ENCODE measurements at places on chromosomes 3 and 15. TPM values are rescaled to one million over a fixed set of nuclear protein-coding genes. Genes with fewer than 3 reads are reported as not detected.

The TERB2 gene
- total RNA-seq: not detected

- DNase-seq: peak; percentile 71
Measured at GRCh38 chr3:196274585-196274984, 12.9 kb downstream of the PCYT1A start.

The P2RY12 gene
- total RNA-seq: not detected

- no peak for DNase-seq
Measured at GRCh38 chr3:99602183-99602582, 36.2 kb upstream of the COL8A1 start.

- no peak for DNase-seq
Measured at GRCh38 chr3:167884481-167884880, 149.0 kb downstream of the SERPINI1 start.

The ACKR4 gene
- total RNA-seq: not detected

DNA sequence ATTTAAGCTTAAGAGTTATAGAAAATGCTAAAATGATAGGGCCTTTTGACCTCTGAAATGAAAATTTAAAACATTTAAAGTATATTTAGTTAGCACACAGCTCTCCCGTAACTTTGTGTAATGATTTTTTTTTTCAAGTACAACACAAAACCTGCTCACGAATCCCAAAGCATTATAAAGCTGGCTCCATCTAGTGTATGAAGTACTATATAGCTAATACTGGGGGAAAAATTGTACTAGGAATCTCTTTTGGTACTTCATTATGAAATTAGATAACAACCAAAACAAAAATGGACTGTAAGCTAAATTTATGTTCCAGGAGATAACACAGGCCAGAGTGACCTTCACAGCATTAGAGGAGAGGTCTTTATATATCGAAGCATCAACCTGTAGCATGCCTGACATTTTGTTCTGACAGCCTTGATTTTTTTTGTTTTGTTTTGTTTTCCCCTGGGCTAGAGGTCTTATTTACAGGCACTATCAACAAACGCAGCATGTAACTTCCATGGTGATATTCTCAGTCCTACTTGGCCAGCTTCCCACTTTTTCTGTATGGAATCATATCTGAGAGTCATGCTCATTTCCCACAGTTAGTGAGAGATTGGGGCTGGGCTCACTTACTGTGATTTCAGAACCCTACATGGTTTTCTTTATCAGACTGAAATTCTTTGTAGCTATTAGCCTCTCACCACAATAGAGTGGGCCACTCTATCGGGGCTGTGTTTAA, 116.3 kb downstream of the MITF start:
- no peak for DNase-seq

- DNase-seq: no peak
Measured at GRCh38 chr3:1228289-1228688, 135.5 kb downstream of the CNTN6 start.

DNA sequence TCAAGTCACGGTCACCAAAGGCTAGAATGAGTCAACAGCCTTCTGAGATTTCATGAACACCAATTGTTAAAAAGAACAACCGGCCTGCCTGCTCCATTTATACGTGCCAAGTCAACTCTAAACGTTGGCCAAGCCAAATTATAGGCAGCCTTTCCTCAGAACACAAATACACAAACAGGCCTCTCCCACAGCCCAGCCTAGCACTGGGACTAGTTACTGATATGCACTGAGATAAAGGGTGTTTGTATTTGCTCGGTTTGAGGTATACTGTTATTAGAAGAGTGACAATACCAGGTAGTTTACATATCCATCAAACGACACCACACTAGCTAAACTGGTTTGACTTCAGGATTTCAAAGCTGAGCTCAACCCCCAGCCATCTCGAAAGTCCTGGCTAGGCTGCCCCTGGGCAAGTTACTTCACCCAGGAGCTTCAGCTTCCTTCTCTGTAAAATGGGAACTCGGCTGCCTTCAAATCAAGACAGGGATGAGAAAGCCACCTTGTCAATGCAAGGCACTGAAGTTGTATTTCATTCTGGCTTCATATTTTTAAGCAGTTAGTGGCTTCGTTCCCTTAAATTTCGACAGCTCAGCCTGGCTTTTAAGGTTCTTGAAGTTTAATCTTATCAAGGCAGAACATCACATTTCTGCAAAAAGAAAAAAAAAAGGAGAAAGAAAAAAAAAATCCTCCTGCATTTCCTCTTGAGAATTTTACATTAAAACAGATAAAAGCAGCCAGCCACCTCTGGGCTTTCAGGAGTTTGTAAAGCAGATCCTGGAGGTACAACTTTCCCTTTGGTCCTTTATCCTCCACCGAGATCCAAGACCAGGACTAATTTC, 4.0 kb downstream of the TLE3 start:
- no peak for DNase-seq

DNA sequence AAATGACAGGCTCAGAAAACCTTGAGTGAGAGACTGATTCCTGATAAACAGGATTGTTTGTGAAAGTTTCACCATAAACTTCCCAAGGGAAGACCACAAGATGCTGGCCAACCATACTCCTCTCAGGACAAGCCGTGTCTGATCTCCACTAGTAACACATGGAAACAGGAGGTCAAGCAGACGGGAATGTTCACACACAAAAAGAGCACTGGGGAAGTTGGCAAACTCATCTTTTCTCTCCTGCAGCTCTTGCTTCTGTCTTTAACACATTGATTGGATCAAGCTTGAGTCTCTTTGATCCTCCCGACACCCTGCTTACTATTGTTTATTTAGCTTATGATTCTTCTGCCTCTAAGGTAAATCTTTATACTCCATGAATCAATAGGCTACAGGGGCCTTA, 713.5 kb downstream of the PDCD6IP start:
- DNase-seq: no peak

DNA sequence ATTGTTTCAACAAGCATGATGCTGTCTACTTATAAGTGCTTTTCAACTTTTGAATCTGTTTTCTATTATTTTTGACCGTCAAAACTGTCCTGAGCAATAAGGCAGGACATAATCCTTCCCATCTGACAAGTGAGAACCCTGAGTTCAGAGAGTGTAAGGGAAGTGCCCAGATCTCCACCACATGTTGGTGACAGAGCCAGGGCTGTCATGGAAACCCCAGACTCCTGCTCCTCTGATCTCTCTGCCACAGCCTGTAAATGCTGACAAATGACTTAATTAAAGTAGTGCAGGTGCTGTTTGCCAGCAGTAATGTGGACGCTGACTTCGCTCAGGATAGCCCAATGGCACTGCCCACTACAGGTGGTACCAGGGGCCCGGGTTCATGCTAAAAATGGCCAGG, 40.3 kb downstream of the SPSB4 start:
- no peak for DNase-seq

DNA sequence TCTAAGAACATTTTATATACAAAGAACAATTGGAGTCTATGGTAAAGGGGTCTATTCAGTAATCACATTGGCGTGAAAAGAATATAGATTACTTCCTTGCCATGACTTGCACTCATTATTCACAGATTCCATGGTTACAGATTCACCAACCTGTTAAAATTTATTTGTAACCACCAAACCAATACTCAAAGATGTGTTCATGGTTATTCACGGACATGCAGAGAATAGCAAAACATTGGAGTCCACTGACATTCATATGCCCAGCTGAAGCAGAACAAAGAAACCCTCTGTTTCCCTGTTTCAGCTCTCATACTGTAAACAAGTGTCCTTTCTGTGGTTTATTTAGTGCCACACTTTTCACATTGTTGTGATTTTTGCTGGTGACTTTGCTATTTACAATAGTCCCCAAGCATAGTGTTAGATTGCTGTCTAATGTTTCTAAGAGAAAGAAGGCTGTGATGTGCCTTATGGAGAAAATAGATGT, 185.8 kb upstream of the TTC14 start:
- no peak for DNase-seq

DNA sequence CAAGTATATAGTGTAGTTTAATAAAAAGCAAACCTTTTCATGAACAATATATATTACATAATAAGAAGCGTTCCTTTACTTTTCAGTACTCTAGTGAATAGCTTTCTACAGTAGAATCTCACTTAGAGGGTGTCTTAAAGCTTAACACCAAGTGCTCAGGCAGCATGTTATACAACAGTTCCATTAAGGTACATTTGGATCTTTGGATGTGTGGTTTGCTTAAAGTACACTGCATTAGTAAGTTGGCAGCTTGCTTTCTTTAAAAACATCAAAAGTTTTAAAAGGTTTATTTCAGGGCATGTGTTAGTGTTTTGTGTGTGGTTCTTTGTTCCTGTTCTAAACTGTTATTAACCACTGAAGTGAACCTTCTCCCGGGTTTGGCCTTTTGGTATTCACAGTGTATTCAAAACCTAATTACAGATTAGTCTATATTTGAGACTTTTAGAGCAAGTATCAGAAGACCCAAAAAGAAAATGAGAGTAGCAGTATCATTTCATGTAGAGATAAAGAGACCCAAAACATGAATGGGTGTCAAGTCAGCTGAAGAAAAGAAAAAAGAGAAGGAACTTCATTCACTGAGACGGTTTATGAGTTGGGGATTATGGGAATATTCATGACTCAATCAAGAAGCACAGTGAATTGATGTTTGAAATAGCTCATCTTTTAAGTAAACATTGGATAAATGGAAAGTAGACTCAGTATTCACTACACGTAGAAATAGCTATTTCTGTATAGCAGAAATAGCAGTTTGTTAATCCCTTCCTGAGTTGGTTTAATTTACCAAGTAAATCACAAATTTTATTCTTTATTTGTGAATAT, 93.9 kb downstream of the OPA1 start:
- no peak for DNase-seq

- DNase-seq: no peak
Measured at GRCh38 chr3:139607257-139608107, 67.9 kb upstream of the RBP1 start.

GRCh38 chr3:44914936-44915335, 40.5 kb downstream of the TGM4 start:
- DNase-seq: no peak

DNA sequence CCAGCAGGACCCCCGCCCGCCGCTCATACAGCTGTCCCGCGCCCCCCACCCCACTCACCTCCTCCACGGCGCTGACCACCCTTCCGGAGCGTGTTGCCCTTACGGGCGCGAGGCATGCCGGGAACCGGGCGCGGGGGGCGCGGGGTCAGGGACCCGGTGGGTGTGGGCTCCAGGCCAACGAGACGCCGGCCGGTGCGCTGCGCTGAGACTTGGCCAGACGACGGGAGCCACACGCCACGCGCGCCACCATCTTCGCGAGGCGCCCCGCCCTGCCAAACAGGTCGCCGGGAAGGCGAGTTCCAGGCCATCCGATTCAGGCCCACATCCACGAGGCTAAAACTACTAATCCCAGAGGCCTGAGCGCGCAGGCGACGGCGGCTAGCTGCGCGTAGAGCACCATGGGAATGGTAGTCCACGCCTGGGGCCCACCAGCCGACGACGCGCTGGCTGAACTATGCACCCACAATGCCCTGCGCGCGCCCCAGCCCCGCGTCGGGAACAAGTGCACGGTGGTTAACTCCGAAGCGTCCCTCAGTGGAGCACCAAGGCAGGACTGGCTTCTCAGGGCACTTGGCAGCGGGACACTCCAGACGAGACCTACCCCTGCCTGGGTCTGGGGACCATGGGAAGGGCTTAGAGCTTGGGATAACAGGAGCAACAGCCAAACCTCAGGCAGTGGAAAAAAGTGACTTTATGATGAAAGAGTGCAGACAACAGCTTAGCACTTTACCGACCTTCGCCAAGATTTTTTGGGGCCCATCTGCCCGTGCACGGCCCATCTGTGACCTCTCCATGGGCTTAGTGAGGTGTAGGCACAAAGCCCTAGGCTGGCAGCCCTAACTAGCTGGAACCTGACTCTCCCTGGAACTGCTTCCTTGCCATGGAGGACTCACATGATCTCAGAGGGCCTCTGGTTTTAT, at the start of gene IFRD2:
IFRD2 (minus strand) TSS at position 271 of the 920 bp plus-strand sequence; CDS start at position 116, 155 bp downstream.
- DNase-seq: peak; percentile 96

DNA sequence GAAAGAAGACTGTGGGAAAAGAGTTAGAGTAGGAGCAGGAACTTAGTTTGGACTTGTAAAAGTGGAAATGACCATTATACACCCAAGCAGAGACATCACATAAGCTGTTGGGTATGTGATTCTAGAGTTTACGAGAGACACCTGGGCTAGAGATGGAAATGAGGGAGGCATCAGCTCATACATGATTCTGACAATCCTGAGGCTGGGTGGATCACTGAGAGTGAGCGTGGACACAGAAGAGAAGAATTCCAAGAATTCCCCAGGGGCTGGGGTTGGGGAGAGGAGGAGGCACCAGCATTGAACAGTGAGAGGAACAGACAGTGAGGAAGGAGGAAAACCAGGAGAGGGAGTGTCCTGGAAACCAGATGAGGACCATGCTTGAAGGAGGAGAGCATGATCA, 113.5 kb downstream of the KCNAB1 start:
- no peak for DNase-seq

The UCN2 gene
- total RNA-seq: not detected

The GOLGA8J gene
- total RNA-seq: 0.20 TPM

- DNase-seq: no peak
Measured at GRCh38 chr3:149879872-149880271, 66.9 kb downstream of the RNF13 start.

DNA sequence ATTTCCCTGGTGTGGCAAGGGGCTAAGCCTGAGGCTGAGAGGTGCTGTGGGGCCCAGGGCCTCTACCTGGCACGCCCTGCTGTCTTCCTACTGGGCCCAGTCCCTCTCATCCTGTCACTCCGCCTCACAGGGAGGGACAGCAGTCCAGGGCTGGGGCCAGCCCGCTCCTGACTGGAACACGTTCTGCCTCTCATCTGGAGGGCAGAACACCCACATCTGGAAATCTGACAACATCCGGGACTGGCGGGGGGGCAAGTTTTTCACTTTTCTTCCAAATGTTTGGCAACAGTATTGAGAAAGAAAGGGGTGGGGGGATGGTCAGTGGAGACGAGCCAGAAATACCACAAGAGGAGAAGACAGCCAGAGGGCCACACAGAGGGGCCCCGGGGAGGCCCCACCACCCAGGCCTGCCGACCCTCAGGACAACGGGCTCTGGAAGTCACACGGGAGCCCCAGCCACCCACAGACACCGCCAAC, 1.8 kb upstream of the MYL3 start:
- DNase-seq: no peak

The RPP25 gene
- 2.6 TPM for total RNA-seq

DNA sequence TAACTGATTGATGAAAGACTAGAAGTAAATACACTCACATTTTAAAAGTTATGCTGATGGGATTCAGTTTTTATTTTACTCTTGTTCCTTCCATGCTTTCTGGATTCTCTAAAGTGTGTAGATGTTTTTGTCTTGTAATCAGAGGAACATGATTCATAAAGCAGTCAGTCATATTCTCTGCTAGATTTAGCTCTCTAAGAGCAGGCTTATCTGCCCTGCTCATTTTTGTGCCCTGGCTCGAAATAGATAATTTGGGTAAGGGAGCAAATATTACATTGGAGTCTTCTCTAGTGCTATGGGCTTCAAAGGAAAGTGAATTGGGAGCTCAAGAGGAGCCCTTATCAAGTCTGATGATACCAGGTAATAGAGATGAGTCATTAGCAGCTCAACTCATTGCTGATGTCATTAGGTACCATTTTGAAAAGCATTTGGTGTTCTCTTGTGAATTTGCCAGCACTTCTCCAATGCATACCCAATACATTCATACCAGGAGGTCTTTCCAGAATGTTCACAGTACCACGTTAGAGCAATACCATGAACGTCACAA, 27.7 kb downstream of the SACM1L start:
- no peak for DNase-seq

The ABHD2 gene
- total RNA-seq: 68.9 TPM
